Common myeloid progenitor, CD34-positive (primary cell): ENCODE measurements at places on chromosomes 13 and 19.
A peak's percentile ranks its signal among the peaks of the same experiment; 100 is the strongest.

GRCh38 chr13:59363313-59363712 is 800.4 kb downstream of the DIAPH3 start:
- no peak for DNase-seq

- DNase-seq = peak; percentile 43
These were observed 19.2 kb downstream of the GPX4 start for GRCh38 chr19:1122972-1123363.

GRCh38 chr13:113354831-113355610 is 8.9 kb downstream of the GRTP1 start:
- no peak for DNase-seq

- no peak for DNase-seq
These were observed 463 bp upstream of the POMP start for GRCh38 chr13:28658539-28658795.

DNA sequence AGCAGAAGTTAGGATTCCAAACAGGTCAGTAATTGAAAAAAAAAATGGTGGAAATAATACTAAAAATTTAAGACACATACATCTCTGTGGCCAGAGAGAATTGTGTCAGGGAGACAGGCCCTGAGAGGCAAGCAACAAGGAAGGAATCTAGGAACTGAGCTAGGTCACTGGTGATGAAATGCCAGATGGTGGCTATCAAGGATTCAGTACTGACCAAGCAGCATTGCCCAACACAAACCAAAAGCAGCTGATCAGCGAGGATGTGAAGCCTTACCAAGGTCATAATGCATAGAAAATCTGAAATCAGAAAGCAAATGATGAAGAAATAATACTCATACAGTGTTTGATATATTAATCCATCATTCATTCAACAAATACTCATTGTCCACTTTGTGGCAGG is 905.0 kb downstream of the GPC5 start:
- no peak for DNase-seq

DNA sequence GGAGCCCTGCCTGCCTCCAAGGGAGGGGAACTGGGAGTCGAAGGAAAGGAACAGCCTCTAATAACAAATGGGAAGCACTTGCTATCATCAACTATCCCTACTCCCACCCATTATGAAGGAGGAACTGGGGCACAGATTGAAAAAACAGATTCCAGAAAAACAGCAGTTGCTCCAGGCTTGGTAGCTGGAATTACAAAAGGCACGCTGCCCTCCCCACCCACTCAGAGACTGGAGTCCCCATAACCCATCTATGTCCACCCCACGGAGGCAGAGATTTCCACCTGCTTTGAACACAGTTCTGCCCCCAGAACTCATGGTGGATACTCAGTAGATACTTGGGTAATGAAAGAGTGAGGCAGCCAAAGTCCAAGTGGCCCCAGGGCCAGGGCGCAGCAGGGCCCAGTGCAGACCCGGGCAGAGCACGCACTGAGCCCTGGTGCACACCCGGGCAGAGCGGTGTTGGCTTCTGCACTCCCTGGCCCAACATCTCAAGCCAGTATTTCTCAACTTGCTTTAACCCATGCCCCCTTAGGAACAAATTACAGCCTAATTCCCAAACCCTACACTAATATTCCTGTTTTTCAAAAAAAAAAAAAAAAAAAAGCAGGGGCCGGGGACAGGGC is 19.1 kb upstream of the CCNP start:
- DNase-seq = no peak

DNA sequence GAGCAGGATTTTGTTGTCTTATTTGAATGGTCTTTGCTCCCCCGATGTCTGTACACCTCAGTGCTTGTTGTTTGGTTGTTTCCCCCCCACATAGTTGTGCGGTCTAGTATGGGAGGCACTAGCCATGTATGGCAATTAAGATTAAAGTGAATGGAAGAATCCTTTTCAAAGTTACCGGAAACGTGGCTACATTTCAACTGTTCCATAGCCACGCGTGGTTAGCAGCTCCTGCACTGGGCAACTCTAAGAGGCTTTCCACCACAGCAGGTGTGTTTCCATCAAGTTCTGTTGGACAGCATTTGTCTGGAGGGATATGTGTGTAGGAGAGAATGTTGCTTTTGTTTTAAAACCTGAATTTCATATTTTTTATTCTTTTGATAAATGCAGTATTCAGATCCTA is 247.3 kb downstream of the GGACT start:
- no peak for DNase-seq

- no peak for DNase-seq
These were observed 1165.3 kb downstream of the EFNB2 start for GRCh38 chr13:105370011-105370650.

GRCh38 chr19:38445362-38445761 is 11.9 kb downstream of the RYR1 start:
- no peak for DNase-seq

GRCh38 chr13:25682276-25682675 is 310.5 kb downstream of the ATP8A2 start:
- no peak for DNase-seq

- DNase-seq = no peak
These were observed 33.6 kb downstream of the TNFSF11 start for GRCh38 chr13:42607546-42607945.

DNA sequence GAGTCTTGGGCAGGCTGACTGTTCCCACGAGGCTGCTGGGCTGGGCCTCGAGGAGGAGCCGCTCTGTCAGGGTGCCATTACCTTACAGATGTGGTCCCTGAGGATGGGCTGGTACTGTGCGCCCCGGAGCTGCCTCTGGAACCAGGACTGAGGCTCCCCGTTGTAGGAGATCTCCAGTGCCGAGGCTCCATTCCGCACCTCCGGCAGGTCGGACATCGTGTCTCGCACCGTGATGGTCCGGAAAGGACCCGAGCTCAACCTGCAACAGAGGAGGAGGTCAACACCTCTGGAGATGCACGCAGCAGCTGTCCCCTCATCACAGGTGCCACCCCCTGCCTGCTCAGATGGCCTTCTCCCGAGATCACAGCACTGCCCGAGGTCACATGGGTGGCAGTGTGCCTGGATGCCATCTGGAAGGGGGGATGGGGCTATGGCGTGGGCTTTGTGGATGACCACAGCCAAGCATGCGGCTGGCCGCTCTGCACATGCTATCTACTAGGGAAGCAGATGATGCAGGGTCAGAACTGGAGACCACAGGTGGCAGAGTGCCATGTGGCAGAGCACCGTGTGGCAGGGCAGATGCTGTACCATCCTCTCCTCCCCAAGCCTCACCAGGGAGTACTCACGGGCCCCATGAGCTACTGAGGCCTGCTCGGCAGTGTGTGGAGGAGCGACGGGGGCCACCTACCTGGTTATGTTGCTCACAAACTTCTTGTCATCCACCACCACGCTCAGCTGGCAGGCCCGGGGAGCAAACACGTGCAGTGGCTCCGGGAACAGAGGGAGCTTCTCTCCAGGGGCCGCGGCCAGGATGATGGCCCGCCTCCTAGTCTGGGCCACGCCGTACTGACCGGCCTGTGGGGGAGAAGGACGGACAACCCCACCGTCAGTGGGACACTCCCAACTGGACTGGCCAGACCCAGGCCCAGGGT is 18.3 kb upstream of the EIF3G start:
- DNase-seq = no peak
